ENCODE measurements at places on chromosomes 6 and 20. TPM values are rescaled to one million over a fixed set of nuclear protein-coding genes. Genes with fewer than 3 reads are reported as not detected.
A peak's percentile ranks its signal among the peaks of the same experiment; 100 is the strongest.

DNA sequence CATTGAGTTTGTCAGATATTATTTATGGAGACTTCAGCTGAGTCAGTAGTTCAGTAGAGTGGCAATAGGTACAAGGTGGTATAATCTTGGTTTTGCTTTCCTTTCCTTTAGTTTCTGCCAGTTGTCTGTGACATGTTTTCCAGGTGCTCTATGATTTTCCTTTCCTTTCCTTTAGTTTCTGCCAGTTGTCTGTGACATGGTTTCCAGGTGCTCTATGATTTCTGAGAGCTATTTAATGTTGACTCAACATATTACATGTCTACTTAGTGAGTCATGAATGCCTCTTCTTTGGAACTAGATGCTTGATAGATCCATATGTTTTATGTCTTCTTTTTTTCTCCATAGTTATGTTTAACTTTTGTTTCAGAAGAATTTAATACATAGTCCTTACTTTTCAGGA is 186.4 kb upstream of the DEFB112 start:
- no peaks in the 10 kb centered on the region for H3K36me3 ChIP-seq
- H3K27me3 ChIP-seq = no peaks in the 10 kb centered on the region
- no peaks in the 10 kb centered on the region for H3K4me1 ChIP-seq
- H3K27ac ChIP-seq = no peak overlapping the region

DNA sequence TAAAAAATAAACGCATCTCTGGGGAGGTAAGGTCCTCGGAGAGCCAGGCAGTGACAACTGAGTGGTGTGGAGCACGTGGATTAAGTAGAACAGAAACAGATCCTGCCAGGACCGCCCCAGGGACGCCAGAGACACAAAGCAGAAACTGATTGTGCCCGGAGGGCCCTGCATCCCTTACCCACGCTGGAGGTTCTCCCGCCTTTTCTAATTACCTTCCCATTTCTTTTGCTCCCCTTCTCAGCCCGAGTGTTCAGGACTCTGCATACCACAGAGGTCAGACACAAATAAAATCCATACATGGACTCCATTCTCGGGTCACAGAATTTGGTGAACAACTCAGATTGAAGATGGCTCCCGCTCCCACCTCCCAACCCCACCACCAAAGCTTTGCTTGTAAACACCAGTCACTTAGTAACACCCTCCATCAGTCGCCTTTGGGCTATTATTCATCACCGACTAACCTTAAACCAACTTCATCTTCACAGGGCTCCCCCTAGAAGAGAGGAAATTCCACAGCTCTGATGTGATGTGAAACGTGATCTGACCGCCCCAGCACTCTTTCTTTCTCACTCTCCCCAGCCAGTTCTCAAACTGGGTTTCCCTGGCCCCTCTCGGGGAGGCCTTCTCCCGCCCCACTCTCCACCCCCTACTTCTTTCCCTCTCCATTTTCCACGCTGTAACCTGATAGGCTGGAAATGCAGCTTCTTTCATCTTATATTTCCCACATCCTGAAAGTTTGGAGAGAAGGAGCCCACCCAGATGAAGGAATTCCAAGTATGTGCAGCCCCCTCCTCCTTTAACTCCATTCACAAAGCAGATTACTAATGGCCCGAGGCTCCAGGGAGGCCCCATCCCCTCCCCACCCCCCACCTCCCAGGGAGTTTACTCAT is 32.5 kb upstream of the PIM1 start:
- DNase-seq = no peak
- no peaks in the 10 kb centered on the region for H3K36me3 ChIP-seq
- H3K27ac ChIP-seq = peak overlapping the region; percentile 90
- H3K4me1 ChIP-seq = peaks cover 65% of the 10 kb centered on the region

The TCP11 gene
- total RNA-seq = not detected

DNA sequence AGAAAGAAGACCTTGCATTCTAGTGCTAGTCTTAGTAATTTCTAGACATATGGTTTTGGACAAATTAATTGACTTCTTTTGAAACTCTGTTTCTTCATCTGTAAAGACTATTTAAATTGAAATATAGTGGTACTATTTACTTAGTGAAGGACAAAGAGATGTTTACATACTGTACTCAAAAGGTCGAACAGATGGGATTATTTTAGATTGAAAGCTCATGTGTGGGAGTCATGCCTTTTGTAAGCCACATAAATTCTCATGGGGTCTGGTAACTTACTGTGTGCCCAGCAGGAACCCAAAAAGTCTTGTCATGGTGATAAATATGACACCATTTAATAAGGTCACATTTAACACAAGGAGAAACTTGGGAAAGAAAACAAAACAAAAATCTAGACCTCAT is 368.2 kb upstream of the CITED2 start:
- H3K4me3 ChIP-seq = no peak overlapping the region
- no peaks in the 10 kb centered on the region for H3K36me3 ChIP-seq
- no peak overlapping the region for H3K27ac ChIP-seq
- DNase-seq = no peak
- no peaks in the 10 kb centered on the region for H3K4me1 ChIP-seq

GRCh38 chr6:131424016-131424415 is 149.0 kb upstream of the ARG1 start:
- DNase-seq = no peak
- H3K27ac ChIP-seq = no peak overlapping the region
- no peaks in the 10 kb centered on the region for H3K36me3 ChIP-seq
- H3K4me3 ChIP-seq = no peak overlapping the region
- no peaks in the 10 kb centered on the region for H3K27me3 ChIP-seq

DNA sequence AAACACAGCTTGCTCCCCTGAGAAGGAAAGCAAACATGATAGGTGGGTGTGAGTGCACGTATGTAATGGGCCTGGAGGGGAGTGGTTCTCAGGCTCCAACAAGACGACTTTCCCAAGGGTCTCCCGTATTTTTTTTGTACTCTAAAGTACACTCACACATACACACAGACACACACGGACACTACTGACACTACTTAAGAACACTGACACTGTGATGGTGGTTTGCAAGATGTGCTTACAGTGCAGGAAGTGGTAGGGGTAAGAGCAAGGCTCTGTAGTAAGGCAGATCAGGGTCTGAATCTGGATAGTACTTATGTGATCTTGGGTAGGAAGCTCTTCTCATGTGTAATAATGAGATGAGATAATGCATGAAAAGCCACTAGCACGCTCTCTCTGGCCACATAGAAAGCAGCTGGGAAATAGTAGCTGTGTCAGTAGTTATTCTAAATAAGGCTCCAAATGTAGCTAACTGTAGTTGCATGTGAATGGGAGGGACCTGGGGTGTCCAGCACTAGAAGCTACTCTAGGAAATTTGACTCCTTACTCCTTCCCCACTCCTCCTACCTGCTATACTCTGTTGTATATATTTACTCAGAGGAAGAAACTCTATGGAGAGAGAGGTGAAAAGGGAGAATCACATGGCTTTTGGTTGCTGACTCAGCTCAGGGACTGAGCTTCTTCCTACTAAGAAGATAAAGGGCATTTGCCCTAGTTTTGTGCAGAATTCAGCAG is 8.4 kb upstream of the ZBTB24 start:
- H3K27ac ChIP-seq = no peak overlapping the region
- no peak for DNase-seq
- no peaks in the 10 kb centered on the region for H3K27me3 ChIP-seq
- no peaks in the 10 kb centered on the region for H3K4me1 ChIP-seq

DNA sequence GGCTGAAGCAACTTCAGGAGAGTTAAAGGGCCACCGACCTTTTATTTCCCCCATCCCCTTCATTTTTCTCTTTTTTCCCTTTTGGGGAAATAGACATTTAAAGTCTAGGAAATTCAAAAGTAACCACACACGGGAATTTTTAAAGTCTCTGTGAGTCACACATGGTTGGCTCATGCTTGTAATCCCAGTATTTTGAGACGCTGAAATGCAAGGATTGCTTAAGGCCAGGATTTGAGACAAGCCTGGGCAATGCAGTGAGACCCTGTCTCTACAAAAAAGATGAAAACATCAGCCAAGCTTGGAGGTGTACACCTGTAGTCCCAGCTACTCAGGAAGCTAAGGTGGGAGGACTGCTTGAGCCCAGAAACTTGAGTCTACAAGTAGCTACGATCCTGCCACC is 34.2 kb downstream of the KATNA1 start:
- H3K27me3 ChIP-seq = no peaks in the 10 kb centered on the region
- no peak overlapping the region for H3K4me3 ChIP-seq
- peaks cover 49% of the 10 kb centered on the region for H3K36me3 ChIP-seq
- no peak for DNase-seq

The PLA2G7 gene
- total RNA-seq = not detected

DNA sequence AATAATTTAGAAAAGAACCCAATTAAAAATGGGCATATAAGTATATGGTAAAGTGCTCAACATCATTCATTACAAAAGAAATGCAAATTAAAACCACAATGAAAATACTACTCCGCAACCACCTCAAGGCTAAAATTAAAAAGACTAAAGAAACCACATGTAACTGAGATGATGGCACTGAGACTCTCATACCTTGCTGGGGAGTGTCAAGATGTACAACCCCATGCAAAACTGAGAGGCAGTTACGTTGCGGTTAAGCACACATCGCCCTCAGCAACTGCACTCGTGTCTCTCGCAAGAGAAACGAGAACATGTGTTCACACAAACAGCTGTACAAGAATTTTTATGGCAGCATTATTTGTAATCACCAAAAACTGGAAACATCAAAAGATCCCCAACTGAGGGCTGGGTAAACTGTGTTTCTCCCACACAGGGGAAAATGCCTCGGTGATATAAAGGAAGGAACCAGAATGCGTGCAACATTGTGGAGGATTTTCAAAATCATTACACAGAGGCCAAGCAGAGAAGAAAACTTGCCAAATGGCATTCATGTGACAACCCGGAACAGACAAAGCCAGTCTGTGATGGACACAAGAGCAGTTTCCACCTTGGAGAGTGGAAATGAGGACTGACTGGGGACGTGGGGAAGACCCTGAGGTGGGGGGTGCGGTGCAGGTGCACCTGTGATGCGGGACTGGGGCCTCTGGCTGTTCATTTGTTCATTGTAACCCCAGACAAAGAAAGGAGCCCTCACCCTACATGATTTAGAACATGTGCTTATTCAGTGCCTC is 144.9 kb downstream of the WDR27 start:
- no peaks in the 10 kb centered on the region for H3K4me1 ChIP-seq
- no peak overlapping the region for H3K27ac ChIP-seq
- no peaks in the 10 kb centered on the region for H3K27me3 ChIP-seq
- no peak overlapping the region for H3K4me3 ChIP-seq
- H3K36me3 ChIP-seq = peaks cover 17% of the 10 kb centered on the region

- no peak for DNase-seq
- H3K27me3 ChIP-seq = no peaks in the 10 kb centered on the region
- peaks cover 10% of the 10 kb centered on the region for H3K36me3 ChIP-seq
- H3K4me1 ChIP-seq = peaks cover 59% of the 10 kb centered on the region
These were observed 2.7 kb downstream of the CEBPB start for GRCh38 chr20:50193199-50193835.

DNA sequence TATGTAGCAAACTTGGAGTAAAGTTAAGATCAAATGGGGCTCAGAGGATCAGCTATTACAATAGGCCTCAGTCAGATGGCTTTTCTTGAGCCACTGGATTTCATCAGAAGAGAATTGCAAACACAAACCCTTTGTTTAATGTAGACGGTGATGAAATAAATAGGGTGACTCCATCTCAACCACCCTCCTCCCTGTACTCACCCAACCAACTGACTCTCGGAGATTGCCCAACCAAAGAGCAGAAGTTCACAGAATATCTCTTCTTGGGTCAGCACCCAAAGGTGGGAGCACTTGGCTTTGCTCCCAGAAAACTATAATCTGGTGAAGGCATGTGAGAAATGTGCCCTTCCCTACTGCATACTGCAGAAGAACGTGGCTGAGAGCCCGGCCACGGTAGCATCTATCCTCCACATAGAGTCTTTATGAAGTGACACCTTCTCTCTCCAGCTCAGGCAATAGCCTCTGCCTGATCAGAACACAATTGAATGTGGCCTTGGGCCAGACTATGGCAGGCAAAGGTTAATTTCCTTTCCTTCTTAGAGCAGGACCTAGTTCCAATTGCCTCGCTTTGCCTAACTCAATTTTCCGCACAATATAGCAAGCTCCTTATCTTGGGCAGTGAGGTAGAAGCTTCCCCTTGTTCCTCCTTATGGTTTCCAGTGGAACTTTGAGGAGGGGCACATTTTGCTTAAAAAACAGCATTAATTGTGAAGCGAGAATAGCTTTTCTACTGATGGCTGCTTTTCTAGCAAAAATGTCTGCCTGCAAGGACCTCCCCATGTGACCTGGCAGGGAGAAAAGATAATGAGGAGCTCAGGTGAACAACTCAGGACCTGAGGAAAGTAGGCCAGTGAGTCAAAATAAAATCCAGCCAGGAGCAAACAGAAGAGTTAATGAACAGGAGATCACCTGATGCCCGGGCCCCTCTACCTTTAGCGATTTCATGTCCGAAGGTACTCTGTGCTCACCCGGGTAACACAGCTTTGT is 79.4 kb downstream of the GFOD1 start:
- peak overlapping the region; percentile 62 for H3K27ac ChIP-seq
- no peak overlapping the region for H3K4me3 ChIP-seq
- DNase-seq = peak; percentile 32
- H3K36me3 ChIP-seq = no peaks in the 10 kb centered on the region
- peaks cover 86% of the 10 kb centered on the region for H3K4me1 ChIP-seq

DNA sequence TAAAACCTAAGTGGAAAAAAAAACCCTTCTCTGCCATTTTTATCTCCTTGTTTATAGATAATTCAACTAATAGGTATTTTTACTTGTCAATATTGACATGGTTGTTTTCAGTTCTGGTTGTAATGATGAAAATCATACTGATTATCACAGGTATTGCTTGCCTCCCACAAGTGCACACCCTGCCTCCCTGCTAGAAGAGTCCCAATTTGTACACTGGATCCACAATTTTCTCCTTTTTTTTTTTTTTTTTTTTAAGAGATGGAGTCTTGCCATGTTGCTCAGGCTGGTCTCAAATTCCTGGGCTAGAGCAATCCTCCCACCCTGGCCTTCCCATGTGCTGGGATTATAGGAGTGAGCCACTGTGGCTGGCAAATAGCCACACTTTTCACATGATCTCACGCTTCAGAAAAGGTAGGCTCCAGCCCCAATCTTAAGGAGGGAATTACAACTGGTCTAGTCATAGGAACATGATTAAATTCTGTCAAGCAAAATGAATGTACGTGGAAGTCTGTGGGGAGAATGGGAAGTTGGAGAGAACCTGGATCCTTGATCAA is 12.3 kb downstream of the DYNLT2 start:
- H3K36me3 ChIP-seq = no peaks in the 10 kb centered on the region
- H3K27me3 ChIP-seq = no peaks in the 10 kb centered on the region
- no peak overlapping the region for H3K27ac ChIP-seq
- H3K4me3 ChIP-seq = no peak overlapping the region

GRCh38 chr6:147156218-147156617 is 48.0 kb upstream of the STXBP5 start:
- DNase-seq = no peak
- no peaks in the 10 kb centered on the region for H3K36me3 ChIP-seq
- H3K4me1 ChIP-seq = no peaks in the 10 kb centered on the region
- H3K27ac ChIP-seq = no peak overlapping the region

- H3K4me1 ChIP-seq = no peaks in the 10 kb centered on the region
- no peaks in the 10 kb centered on the region for H3K27me3 ChIP-seq
- no peak overlapping the region for H3K27ac ChIP-seq
These were observed 10.8 kb upstream of the RNF24 start for GRCh38 chr20:4026093-4026601.

The CDH26 gene
- total RNA-seq = 7.7 TPM

The GABRR1 gene
- total RNA-seq = not detected
